ENCODE measurements at places on chromosomes 5 and 9.

DNA sequence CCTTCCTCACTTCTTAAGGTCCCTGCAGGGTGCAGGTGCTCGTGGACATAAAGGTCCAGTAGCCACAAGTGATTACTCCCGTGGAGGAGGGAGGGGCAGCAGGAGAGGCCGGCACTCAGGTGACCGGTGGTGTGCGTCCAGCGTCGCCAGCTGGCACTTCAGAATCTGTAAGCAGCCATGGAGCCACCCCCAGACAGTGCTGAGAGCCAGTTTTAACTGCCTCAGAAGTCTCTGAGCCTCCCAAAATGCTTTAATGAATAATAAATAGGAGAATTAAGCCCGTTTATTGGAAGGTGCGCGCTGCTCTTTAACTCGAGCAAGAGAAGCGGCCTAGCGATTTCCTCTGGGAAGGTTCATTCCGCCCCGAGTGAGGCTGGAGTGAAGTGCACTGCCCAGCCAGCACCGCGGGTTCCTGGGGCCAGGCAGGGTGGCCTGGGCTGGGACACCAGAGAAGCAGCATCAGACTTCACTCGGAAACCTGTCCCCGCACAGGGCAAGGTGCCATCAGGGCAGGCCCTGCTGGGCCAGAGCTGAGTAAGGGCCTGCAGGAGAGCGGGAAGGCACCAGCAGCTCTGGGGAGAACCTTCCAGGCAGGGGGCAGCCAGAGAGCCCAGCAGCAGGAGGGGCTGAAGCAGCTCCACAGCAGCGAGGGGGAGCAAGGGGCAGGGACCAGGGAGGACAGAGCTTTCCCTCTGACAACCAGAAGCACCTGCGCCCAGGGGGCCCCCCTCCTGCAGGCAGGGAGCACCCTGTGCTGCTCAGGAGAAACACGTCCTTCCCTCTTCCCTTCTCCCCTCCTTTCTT lies 61.2 kb downstream of the VAV2 start:
- DNase-seq, result no peak

GRCh38 chr5:133688391-133688790 lies 76.0 kb upstream of the FSTL4 start:
- no peak for DNase-seq

DNA sequence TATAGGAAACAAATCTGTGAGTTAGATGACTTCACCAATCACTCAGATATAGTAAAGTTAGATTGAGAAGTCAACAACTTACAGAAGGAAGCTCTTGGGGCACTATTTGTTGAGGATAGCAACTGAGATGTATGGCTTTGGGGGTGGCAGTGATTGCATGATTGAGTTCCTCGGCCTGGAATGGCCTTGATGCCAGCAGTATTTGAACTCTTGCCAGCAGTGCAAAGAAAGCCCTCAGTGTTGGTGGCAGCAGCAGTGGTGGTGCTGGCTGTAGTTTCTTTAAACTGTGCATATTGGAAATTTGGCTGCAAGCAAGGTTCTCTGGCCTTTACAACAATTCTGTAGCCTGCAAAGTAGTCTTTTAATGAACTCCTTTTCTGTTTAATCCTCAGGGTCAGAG lies 41.4 kb upstream of the PJA2 start:
- no peak for DNase-seq

GRCh38 chr9:15310107-15310850 lies 3.3 kb upstream of the TTC39B start:
- no peak for DNase-seq

DNA sequence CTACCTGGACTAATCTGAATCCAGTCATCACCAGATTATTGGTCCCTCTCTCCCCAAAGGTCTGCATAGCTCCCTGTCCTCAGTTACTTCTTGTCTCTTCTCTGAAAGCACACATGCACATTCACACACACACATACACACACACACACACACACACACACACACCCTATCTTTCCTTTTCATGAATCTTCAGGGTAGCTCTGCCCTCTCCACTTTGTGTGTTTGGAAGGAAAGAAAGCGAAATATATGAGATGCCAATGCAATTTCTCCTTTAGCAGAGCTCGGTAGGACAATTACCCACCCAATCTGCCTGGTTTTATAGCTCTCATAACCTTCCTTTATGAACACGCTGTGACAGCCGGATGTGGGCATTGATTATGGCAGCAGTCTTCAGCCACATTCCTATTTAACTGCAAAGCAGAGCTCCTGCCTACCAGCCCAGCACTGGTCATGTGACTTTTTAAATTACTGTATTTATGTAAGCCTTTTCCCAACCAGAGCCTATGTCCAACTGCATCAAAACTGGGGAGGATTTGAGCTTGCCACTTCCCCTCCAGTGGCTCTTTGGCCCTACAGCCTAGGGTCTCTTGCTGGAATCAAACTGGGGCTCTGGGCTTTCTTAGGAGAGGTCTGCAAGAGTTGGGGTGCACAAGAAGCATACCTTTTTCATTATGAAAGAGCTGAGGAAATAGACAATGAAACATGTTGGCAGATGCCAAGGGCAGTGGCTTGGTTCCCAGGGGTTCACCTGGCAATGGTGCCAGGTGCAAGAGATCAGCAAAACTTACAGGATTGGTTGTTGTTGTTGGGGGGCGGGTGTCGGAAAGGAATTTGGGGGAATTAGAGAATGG lies 20.8 kb upstream of the MATR3 start:
- no peak for DNase-seq

GRCh38 chr5:54610197-54610944 lies 92.8 kb downstream of the SNX18 start:
- DNase-seq, result no peak

GRCh38 chr9:131468031-131468430 lies 34.7 kb upstream of the POMT1 start:
- DNase-seq, result no peak

DNA sequence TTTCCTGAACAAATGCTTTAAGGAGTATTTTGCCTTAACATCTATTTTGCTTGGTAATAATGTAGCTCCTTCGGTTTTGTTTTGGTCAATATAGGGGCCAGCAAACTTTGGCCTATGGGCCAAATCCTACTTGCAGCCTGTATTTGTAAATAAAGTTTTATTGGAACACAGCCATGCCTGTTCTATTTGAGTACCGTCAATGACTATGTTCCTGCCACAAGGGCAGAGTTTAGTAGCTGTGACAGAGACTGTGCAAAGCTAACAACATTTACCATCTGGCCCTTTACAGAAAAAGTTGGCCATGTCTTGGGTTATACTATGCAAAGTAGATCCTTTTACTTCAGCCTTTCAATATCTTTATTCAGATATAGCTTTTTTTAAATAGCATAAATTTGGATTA lies 113.4 kb downstream of the NR3C1 start:
- DNase-seq, result no peak

DNA sequence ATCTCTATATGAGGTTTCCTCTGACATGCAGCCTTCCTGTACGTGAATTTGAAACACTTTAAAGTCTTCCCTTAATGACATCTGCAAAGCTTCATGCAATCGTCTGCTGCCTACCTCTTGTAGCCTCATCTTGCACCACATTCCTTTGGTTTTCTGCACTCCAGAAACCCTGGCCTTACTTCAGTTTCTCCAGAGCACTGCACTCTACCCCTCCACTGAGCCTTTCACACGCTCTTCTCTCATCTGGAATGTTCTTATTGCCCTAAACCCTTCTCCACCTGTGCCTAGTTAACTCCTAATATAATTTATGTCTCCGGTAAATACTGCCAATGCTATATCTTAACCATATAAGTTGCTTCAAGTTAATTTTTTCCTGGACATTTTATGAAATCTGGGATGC lies 168.8 kb upstream of the SLC27A6 start:
- no peak for DNase-seq

DNA sequence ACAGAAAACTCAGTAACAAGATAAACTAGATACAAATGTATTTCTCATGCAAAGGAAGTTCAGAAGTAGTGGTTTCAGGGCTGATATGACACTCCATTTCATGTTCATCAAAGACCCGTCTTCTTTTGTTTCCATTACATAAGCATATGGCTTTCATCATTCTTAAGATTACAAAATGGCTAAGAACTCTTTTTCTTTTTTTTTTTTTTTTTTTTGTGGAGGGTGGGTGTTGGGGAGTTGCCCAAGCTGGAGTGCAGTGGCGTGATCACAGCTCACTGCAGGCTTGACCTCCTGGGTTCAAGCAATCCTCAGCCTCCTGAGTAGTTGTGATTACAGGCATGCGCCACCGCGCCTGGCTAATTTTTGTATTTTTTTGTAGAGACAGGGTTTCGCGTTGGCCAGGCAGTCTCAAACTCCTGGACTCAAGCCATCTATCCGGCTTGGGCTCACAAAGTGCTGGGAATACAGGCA lies 22.0 kb upstream of the PTBP3 start:
- no peak for DNase-seq

DNA sequence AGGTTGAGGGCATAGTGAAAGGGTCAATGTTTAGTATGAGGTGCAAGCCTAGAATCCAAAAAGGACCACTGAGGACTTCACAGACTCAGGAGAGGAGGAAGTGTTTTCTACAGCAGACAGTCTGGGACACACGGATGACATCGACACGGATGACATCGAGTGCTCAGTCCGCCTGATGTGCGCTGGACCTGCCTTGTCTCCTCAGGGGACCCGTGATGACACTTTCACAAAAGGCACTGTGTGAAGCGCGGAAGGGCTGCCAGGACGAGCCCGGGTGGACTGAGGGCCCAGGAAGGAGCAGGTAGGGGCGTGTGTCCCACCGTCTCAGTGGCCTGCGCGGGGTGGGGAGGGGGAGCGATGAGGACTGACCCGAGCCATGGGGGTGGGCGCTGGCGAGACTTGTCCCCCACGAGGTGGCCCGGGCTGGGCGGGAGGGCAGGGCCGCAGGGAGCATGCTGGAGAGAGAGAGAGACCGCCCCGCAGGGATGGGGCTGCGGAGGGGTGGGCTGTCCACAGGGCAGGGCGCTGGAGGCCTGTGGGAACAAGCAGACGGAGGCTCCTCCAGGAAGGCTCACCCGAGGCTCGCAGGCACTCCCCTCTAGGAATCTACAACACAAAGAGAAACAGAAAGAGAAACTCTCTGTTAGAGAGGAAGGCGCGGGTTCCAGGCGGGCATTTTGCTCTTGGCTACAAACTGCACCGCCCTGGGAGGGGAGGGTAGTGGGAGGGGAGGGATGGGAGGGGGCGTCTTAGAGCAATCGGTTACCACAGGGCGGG lies 54.9 kb downstream of the USP20 start:
- no peak for DNase-seq

DNA sequence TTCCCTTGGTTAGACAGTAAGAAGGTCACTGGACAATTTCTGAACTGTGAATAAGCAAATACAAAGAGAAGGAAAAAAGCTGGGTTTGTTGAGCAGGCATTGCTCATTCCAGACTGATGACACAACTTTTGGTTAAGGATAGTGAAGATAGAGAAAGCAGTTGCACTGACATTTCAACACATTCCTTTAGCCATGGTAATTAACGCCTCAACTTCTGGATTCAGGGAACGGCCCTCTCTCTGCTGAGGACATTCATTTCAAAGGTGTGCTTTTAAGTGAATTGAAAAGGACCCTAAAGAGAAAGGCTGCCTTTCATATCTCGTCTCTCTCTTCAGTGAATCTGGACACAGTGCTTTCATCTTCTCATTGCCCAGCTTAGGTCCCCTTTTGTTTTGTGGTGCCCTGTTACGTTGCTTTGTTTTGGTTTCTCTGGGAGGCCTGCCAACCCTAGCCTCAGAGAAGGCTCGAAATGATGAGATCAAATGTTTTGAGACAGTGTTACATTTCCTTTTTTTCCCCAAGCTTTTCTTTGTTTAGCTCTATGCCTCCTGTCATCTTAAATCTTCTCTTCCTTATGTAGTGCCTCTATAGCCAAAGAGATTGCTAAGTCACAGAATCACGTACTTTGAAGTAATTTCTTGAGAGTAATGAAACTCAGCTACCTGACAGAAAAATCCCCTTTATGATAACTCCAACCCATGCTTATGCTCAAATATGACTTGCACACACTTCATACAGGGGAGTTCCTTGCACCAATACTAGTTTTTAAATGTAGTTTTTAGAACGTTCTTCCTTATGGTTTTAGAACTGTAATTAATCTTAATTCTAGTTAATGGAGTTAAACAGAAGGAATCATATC lies 94.4 kb upstream of the IFNE start:
- DNase-seq, result peak; percentile 90

DNA sequence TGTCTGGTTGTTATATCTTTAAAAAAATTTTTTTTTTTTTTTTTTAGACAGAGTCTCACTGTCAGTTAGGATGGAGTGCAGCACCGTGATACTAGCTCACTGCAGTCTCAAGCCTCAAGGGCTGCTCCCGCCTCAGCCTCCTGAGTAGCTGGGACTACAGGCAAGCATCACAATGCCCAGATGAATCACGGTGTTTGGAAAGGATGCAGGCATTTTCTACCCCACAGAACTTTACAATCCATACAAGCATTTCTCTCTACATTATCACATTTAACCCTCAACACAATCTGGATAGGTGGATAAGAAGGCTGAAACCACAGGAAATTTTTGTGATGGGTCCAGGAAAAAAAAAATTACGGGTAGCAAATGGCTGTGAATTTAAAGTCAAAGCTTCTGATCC lies 5.8 kb upstream of the PCA3 start:
- DNase-seq, result no peak

DNA sequence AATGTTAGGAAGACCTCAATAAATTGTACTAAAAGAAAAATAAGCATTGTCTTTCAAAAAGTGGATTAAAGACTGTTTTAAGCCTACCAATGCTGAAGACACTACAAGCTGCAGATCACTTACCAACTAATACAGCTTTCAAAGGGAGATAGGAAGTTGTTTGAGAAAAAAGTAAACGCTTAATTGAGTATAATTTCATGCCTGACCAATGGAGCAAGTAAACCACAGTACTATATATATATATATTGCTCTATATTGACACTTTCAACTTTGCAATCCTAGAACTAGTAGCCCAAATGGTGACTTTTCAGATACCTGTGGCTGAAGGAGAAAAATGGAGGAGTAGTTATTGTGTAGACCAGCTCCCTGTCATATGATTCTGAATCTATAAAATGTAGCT lies 85.7 kb downstream of the FREM1 start:
- no peak for DNase-seq

GRCh38 chr5:59833448-59833847 lies 60.1 kb downstream of the PDE4D start:
- no peak for DNase-seq

DNA sequence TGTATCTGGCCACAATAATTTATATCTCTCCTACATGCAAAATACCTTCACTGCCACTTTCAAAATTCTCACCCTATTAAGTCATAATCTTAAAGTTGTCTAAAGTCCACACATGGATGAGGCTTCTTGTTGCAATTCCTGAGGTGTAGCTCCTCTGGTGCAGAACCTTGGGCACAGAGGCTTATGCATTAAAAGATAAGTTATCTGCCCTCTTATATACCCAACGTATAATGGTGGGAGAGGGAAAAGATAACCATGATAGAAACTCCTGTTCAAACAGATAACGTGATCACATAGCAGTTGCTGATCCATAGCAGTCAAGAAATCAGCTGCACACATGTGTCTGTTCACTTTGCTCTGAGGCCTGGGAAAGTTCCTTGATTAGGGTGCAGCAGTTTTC lies 1767.0 kb downstream of the MAT2B start:
- no peak for DNase-seq

- DNase-seq, result peak; percentile 92
Measured at GRCh38 chr5:151699071-151699901, 12.6 kb upstream of the SPARC start.

- no peak for DNase-seq
Measured at GRCh38 chr5:68883436-68883835, 210.4 kb upstream of the SLC30A5 start.

All from fibroblast of the conjunctiva (primary cell).